ENCODE measurements at places on chromosomes 1 and 21. TPM values are rescaled to one million over a fixed set of nuclear protein-coding genes. Genes with fewer than 3 reads are reported as not detected.

DNA sequence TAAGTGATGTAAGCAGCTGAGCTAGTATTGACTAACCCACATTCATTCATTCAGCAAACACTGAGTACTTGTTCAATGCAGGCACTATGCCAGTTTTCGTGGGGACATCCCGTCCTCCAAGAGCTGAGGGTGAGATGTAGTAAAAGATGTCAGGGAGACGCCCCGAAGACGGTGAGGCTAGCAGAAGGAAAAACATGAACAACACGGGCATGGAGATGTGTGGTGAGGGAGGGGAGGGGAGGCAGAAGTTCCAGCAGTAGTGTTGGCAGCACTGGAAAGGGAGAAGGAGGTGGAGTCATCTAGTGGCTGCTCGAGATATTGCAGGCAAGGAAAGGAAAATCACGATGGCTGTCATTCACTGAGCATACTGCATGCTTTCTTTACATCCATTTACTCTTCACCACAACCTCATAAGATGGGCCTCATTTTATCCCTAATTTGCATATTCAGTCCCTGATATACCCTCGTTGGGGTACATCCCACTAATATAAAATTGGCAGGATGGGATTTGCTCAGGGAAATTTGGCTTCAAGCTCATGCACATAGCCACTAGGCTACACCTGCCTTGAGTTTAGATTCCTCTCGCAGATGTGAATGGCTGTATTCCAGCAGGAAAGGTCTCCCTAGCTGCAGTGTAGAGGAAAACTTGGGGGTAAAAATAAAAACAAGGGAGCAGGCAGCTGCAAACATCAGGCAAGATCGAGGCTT, 14.5 kb downstream of the PDZK1IP1 start:
- DNase-seq: peak; percentile 77

DNA sequence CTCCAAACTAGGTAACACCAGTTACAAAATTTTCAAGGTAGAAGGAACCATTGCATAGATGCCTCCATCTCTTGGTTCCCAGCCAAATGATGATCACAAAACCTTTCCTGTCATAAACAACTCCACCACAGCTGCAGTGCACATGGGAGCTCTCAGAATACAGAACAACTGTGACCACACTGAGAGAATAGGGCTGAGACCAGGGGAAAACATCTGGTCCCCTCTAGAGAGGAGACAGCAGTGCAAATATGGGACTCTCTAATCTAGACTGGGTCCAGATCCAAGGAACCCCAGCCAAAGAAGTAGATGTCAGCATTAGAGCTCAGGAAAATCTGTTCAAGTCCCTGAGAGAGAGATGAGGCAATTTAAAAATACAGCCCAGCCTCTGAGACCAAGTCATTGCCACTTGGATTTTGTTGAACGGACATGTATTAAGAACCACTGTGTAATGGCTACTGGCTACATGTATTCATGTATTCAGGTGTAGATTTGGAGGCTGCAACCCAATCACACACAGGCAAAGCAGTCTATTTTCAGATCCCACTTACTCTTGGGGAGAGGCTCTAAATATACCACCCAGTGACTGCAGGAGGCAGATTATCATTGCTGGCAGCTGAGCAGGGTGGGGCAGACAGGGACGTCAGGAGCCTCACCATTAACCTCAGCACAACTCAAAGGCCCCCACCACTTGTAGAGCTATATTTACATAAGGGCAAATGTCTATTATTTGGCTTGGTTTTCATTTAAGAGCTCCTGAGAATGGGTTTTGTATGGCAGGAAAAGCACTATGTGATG, 7.6 kb upstream of the RXRG start:
- peak; percentile 57 for DNase-seq

DNA sequence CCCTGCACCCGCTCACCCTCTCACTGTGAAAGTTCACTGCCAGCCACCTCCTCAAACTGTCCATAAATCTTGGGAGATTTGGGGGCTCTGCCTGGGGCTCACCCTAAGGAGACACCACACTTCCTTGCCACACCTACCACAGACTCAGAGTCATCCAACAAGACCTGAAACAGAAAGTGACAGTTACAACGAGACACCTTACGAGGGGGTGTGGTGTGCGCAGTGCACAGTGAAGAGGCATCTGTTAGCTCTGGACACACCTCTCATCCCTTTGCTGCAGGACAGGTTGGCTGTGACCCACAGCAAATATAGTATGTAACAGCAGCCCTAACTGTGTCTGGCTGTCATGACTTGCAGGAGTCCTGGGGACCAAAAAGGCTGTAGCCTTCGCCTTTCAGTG, 190.2 kb downstream of the NR5A2 start:
- no peak for DNase-seq

DNA sequence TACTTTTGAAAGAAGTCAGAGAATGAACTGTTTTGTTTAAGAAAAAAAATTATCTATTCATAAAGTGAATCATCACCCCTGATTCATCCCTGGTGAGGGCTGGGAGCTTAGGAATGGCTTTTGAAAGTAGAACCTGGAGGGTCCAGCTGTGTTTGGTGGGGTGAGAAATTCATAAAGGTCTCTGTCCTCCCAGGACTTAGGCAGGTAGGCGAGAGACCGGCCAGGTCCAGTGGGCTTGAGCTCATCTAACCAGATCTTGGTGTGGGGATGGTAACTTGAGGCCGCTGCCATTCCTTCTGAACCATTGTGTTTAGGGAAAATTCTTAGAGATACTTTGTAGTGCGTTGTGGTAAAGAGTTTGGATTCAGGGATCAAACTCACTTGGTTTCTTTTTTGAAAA, 156.8 kb upstream of the TNR start:
- no peak for DNase-seq

The SERPINC1 gene
- 0.36 TPM for total RNA-seq

DNA sequence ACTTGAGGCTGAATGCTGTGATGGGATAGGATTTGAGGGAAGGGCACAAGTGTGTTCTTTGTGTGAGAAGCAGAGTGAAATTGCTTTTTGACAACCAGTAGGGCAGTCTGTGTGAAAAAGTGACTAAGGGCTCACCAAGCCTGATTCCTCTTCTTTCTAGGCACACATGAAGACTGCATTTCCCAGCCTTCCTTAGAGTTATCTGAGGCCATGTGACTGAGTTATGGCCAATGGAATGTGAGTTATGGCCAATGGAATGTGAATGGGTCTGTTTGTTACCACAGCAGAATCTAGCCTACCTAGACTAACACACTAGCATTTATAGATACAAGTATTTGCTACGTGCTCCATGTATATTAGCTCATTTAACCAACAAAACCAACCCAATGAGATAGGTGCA, 35.3 kb upstream of the DIRAS3 start:
- peak; percentile 6 for DNase-seq

DNA sequence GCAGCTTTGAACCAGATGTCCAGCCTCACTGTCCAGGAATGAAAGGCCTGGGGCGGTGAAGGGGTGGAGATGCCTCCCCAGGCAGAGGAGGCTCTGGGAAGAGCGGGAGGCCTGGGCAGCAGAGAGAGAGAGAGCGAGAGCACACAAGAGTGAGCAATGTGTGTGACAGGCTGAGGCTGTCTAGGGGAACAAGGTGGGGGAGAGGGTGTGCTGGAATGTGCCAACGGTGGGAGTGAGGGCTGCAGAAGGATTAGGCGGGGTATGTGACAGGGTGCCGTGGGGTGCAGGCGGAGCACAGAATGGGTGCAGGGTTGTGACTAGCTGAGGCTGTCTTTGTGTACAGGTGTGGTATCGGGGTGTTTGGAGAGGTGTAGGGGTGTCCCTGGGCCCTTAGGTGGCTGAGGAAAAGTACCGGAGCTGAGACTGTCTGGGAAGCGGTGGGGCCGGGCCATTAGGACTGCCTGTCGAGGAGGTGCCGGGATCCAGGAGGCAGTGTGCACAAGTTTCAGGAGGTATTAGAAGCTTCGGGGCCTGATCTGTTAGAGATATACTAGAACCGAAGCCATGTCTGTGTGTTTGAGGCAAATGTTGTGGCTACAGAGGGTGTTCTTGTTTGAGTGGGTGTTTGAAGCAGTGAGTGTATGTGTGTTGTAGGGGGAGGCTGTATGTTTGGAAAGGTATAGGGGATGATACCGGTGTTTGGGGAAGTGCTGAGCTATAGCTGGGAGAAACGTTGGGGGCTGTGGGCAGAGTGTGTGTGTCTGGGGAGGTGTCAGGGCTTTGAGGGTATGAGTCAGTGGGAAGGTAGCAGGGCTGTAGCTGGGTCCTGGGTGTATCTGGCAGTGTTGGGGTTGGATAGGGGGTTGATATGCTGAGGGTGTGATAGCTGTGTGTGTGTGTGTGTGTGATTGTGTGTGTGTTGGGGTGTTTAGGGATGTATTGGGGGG, 9.1 kb downstream of the AHDC1 start:
- DNase-seq: no peak

The CFAP74 gene
- total RNA-seq: 0.63 TPM

The KCND3 gene
- 0.35 TPM for total RNA-seq

DNA sequence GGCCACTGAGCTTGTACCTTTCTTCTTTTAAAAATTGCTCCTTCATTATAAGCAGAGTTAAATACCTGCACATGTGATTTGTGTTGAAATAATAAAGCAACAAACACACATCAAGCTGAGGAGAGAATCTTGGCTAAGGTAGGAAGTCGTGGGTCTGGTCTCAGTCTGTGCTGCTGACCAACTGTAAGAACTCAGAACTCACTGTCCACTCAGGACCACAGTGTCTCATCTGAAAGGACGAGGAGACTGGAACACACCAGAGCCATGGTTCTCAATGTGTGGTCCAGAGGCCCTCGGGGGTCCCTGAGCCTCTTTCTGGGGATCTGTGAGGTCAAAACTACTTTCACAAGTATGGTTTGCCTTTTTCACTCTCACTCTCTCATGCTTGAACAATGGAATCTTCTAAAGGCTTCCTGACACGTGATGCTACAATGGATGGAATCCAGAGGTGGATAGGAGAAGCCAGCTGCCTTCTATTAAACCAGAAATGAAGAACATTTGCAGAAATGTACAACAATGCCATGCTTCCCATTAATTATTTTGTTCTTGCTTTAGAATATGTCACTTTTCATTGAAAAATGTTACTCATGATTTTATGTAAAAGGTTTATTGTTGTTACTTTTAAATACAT, 17.3 kb upstream of the ETS2 start:
- peak; percentile 37 for DNase-seq
